ENCODE measurements at places on chromosomes 2 and 18.

DNA sequence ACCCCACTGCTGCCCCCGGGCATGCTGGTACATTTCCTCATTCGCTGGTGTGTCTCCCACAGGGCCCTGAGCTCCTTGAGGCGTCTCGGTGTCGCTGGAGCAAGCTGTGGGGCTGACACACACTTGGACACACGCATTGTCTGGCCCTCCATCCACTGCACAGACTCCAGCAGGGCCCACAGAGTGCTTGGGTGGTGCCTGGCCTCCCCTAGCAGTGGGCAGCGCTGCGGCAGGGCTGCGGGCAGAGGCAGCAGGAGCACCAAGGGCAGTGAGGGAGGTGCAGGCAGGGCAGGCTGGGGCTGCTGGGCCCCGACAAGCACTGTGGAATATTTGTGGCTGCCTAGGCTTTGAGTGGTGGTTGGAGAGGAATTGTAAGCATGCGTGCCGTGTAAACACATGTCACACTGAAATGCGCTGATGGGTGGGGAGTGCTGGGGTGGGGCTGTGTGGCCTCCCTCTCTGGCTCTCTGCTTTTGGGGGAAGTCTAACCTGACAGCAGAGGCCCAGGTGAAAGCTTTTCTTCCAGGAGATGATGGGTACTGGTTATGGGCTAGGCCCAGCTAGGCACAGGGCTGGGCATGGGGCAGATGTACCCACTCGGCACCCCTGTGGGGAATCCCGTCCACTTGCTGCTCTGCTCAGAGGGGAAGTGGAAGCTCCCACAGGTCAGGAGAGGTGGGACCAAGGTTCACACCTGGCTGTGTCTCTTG lies 55.5 kb upstream of the HS6ST1 start:
- DNase-seq = peak; percentile 95

DNA sequence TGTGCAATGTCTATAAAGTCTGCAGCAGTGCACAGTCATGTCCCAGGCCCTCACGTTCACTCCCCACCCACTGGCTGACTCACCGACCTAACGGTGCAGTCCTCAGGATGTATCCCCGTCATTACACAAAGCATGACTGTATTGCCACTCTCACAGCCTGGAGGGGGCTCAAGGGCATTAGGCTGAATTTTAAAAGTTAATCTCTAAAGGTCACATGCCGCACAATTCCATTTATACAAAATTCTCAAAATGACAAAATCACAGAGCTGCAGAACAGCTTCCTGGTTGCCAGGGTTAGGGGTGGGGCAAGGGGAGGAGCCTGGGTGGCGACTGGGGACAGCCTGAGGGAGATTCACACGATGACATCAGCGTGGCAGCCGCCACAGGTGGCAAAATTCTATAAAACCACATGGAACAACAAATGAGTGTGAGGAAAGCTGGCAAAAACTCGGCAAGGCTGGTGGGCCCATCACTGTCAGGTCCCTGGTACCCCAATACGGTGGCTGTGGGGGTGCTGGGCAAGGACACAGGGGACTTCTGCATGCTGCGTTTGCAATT lies 97.6 kb downstream of the NDUFA10 start:
- peak; percentile 85 for DNase-seq

GRCh38 chr2:116133381-116133942 lies 1681.0 kb upstream of the DDX18 start:
- DNase-seq = no peak

- no peak for DNase-seq
These were observed 367.5 kb upstream of the RAB12 start for GRCh38 chr18:8241731-8242130.

GRCh38 chr2:229340086-229340760 lies 69.1 kb upstream of the PID1 start:
- DNase-seq = peak; percentile 75

GRCh38 chr18:65936678-65937077 lies 185.9 kb downstream of the CDH7 start:
- no peak for DNase-seq

DNA sequence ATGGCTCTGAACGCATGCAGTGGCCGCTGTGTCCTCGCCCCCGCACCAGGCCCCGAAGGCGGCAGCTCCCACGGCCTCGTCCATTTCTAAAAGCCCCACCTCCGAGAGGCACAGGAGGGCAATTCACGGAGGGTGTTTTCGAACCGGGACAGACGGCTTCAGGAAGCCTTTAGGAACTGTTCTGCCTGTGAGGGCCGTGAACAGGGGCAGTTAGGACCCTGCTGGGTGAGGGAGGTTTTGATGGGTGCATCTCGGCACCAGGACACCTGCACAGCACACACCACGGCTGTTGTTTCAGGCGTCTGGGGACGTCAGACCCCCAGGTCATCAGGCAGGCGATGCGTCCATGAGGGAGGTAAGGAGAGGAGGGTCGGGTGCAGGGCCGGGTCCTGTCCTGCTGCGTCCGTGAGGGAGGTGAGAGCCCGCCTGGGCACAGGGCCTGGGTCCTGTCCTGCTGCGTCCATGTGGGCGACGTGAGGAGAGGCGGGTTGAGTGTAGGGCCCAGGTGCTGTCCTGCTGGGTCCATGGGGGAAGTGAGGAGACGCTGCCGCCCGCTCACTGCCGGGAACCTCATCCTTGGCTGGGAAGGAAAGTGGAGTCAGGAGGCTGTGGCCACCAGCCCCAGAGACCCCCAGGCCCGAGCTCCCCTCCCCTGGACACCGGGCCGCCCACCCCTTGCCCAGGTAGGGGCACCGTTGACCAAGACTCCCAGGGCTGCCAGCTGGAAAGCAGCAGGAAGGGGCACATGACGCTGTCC lies 25.5 kb upstream of the KCNG2 start:
- no peak for DNase-seq

- no peak for DNase-seq
These were observed 18.8 kb upstream of the RMP24 start for GRCh38 chr18:35953688-35954087.

DNA sequence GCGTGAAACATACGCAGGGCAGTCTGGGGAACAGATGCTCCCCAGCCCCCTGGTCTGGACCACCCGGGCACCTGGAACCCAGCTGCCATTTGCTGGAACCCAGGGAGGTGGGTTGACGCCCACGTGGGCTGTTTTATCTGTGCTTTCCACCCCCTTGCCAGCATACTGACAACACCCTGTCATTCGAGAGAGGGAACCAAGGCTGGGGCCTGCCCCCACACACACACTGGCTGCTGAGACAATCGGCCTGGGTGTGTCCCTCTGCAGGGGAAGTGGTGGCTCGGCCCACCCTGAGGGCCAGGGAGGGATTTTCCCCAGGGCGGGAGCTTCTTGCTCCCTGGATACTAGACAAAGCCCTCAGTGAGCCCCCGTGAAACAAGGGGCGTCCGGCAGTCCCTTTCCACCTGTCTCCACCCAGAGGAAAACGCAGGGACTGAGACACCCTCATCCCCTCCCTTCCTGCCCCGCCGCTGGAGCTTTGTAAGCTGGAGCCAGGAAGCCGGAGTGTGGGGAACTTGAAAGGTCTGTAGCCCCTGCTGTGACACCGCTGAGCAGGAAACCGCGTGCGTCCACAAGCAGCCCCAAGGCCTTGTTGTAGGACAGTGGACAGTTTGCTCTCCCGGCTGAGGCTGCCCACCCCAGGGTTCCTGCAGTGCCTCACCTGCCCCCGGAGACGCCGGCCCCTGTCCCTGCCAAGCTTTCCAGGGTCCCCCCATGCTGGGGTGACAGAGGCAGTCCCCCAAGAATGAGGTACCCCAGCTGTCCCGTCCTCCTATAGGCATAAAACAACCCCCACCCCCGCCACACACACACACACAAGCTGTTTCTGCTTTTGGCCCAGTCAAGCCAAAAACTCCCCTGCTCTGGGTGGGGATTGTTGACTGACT lies 14.1 kb upstream of the KLF11 start:
- peak; percentile 21 for DNase-seq

GRCh38 chr2:223835701-223836532 lies 1.5 kb downstream of the AP1S3 start:
- no peak for DNase-seq

- no peak for DNase-seq
These were observed 148.8 kb downstream of the RTN4 start for GRCh38 chr2:54901224-54901986.

DNA sequence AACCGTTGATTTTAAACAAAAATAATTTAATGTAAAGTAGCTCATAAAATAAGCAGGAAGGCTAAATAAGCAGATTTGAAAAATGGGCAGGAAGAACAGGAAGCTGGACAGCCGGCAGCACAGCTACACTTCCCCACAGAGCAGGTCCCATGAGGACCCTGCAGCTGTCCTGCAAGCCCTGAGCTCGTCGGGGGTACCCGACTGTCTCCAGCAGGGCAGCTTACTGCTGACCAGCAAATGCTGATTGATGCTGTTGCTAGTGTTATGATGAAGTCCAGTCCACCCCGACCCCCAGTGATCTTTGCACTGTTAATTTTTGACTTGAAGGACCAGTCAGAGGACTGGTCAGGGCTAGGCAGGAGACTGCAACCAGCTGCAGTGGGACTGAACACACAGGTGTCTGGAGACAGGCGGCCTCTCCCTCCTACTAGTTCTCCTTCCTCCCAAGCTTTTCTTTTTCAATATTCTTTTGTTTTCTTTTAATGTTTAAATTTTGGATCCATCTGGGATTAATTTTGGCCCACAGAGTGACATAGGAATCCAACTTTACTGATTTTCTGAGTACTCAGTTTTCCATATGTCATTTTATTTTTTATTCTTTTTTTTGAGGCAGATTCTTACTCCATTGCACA lies 27.7 kb downstream of the POLE4 start:
- no peak for DNase-seq

DNA sequence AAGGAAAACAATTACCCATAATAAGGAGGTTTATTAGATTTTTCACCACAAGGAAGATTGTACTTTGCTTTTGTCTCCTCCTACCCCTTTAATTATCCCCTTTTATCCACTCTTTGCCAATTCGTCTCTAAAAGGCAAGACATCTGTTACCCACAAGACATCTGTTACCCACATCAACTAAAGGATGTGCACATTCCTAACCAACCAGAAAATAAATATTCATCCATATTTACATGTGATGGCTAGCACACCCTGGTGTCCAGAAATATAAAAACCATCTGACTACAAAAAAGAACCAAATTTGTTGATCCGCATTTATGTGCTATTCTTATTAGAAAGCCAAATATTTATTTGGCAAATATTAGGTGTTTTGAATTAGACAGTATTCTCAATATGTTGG lies 35.7 kb downstream of the ACVR1C start:
- peak; percentile 21 for DNase-seq

- DNase-seq = peak; percentile 29
These were observed 631 bp downstream of the RPL31 start for GRCh38 chr2:101002562-101003277.

DNA sequence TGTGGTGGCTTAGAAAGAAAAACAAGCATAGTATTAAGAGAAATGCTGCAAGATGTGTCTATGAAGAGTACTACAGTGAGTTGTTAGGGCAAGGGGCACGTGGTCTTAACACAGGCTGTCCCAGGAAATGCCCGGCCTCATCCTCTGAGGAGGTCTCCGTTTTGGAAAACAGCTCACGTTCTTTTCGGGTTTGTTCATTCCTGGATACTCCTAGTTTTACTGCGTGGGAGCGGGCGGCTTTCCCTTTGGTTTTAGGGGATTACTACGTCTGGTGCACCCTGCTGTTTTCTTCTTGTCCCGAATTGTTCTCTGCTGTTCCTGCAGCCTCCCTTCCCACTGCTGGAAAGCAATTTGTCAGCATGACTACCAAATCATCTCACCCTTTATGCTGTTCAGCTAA lies 55.5 kb upstream of the RAB6D start:
- DNase-seq = peak; percentile 10

- DNase-seq = peak; percentile 7
These were observed 82.6 kb upstream of the SLC8A1 start for GRCh38 chr2:40534528-40534927.

GRCh38 chr2:42327125-42327524 lies 33.9 kb downstream of the COX7A2L start:
- no peak for DNase-seq

GRCh38 chr2:68519236-68519635 lies 51.9 kb downstream of the APLF start:
- DNase-seq = no peak

GRCh38 chr2:197869501-197870111 lies 65.2 kb downstream of the PLCL1 start:
- peak; percentile 21 for DNase-seq

GRCh38 chr18:62537946-62538345 lies 15.1 kb downstream of the ZCCHC2 start:
- DNase-seq = no peak

DNA sequence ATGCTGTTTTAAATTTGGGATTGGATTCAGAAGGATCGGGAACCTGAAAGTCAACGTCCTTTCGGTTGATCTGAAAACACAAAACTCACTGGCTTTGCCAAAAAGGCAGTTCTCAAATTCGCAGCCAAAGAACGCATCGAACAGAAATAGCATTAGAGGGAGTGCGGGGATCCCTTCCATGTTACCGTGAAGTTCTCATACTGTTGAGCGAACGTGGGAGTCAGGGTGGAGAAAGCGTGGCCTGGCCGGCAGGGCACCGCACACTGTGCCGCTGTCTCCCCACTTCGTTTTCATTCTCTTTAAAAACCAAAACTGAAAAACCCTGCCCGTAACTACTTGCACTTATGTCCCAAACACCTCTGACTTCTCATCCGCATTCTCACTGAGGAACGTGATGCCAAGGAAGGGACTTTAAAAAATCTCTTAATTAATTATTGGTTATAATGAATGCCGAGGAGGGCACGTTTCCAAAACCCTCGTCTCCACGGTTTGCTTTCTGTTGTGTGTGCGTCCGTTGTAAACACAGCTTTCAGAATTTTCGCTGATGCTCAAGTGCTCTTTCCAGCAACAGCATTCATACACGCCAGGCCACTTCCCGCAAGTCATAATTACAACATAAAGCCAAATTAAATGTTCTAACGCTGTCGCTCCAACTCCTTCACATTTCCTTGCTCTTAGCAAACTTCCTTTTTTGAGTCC lies 60.9 kb upstream of the TWIST2 start:
- peak; percentile 68 for DNase-seq

GRCh38 chr2:207845202-207845864 lies 75.6 kb upstream of the FZD5 start:
- DNase-seq = no peak

GRCh38 chr2:158817588-158817987 lies 22.5 kb downstream of the DAPL1 start:
- DNase-seq = peak; percentile 50

- no peak for DNase-seq
These were observed 36.3 kb upstream of the SMAD7 start for GRCh38 chr18:48986851-48987761.

Measured in EH (cell line).